NCI-H187 (cell line): ENCODE measurements at places on chromosomes 13 and 19.
A peak's percentile ranks its signal among the peaks of the same experiment; 100 is the strongest.

DNA sequence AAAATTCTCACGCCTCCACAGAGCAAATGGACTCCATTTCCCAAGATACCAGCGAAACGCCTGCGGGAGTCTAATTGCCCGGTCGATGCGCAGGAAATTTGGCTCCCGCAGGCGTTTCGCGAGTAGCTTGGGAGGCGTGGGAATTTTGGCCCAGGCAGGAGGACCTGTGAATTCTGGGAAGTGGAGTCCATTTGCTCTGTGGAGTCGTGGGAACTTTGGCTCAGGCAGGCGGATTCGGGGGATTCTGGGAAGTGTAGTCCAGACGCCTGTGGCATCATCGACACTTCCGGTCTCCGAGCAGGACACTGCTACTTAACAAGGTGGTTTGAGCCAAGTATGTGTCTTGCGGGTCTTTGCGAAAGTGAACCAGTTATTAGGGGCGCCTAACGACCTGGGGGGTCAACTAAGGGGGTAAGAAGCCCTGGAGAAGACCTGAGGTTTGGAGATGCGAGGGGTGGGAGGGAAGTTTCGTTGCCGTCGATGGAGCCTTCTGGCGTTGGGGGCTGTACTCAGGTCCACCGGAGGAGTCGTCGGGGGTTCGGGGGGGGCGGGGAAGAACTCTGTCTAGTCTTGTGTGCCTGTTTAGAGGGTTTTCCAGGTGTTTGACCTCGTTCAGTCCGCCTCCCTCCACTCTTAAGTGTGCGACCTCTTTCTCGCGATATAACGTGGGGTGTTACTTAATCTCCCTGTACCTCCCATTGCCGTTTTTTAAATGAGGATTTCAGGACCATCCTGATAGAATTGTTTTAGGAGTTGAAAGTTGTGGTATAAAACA lies at the start of gene ZNF155:
Gene ZNF155 (plus strand): TSS at position 277 of the 775 bp plus-strand sequence. CDS start 4,356 bp downstream, outside the sequence.
- peak; percentile 94 for DNase-seq

DNA sequence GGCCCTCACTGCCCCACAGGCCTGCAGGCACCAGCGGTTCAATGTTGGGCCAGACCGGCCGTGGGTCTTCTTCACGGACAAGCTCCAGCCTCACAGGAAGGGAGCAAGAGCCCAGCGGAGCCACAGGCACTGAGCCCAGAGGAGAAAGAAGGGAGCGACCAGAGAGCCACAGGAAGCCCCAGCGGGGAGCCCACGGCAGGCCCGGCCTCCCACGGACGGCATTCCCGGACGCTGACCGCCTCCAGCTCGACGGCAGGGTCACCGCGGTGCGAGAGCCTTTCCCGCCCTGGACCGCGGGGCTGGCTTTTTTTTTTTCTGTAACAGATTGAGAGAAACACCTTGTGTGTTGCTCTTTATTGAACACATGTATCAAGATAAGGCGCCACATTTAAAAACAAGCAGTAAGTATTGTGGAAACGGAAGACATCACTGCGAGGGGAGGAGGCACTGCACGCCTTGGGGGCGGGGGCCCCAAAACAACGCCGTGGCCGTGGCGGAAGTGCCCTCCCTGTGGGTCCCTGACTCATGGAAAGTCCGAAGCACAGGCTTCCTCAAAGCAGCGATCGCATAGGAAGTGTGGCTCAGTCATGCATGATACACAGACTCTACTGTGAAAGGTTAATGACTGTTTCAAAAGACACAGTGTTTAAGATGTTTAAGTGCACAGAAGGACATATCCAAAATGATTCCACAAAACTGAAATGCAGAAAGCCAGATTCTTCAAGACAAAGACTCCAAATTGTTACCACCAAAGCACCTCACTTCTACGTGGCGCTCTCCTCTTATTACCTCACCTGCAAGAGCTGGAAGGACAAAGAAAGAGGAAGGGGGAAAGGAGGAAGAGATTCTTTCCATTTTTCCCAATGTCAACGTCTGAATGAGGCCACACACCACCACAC lies 3.5 kb downstream of the RASA3 start:
- no peak for DNase-seq

- no peak for DNase-seq
Observed at GRCh38 chr13:35994131-35994966, 136.8 kb downstream of the DCLK1 start.

GRCh38 chr13:92512852-92513251 lies 713.8 kb upstream of the GPC6 start:
- DNase-seq, result no peak

DNA sequence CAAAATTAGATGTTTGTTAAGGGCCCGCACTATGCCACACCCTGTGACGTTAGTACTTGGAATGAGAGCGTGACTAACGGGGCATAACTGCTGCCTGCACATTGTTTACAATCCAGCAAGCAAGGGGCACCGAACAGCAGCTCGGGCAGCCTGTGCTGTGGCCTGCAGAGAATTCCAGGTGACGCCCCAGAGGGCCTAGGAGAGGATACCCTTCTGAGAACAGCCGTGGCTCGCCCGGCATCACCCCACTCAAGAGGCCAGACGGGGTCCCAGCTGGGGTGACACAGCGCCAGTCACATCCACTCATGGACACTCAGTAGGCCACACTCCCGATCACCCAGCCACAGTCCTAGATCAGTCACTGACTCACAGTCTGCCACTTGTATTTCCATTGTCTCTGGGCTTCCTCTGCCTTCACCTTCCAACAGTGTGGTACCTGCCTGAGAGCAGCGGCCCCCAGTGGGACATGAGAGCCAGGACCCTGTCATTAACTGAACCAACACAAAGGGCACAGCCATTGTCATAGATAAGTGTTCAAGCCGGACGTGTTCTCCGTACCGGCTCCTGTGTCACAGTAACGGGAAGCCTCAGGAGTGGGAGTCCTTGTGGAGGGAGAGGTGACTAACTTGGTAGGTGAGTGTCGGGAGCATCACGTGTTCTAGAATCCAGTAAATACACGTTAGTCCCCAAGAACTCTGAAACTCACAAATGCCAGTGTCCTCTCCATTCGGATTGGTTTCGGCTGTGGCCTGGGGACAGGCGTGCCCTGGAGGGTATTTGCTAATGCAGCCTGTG lies 7.5 kb downstream of the ZNF331 start:
- DNase-seq, result no peak

DNA sequence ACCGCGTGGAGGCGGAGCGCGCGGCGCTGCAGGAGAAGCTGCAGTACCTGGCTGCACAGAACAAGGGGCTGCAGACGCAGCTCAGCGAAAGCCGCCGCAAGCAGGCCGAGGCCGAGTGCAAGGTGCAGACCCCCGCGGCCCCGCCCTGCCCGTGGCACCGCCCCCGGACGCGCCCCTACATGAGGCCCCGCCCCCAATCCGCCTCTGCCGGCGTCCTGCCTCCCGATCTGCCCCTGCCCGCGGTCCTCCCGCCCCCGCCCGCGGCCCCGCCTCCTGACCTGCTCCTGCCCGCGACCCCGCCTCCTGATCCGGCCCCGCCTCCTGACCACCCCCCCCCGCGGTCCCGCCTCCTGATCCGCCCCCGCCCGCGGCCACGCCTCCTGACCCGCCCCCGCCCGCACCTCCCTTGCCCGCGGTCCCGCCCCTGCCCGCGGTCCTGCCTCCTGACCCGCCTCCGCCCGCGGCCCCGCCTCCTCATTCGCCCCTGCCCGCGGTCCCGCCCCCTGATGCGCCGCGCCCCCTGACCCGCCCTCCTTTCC lies 11.7 kb downstream of the PRR36 start:
- DNase-seq, result peak; percentile 63

DNA sequence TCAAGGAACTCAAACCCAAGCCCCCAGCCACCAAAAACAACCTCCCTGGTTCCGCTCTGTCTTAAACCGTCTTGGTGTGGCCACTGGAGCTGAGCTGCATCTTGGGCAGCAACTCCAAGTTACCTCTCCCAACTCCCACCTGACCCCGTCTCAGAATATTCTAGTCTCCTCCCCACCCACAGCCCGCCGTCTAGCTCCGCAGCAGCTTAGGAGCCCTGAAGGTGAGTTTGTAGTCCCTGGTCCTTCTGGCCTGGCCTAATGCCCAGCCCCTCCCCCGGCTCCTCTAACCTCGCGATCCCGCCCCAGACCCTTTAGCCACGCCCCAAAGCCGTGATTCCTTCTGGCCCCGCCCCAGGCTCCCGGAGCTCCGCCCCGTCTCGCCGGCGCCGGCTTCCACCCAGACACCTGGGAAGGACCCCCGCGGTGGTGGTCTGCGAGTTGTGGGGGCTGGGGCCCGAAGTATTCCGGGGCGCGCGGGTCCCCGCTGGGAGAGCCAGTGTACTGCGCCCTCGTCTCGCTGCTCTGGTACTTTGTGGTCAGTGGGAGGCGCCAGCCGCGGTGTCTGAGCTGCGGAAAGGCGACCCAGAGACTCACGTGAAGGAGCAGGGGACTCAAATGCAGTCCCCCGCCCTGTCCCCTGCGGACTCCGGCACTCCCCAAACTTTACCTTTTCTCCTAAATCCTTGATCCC lies 2.5 kb upstream of the LHB start:
- peak; percentile 50 for DNase-seq

DNA sequence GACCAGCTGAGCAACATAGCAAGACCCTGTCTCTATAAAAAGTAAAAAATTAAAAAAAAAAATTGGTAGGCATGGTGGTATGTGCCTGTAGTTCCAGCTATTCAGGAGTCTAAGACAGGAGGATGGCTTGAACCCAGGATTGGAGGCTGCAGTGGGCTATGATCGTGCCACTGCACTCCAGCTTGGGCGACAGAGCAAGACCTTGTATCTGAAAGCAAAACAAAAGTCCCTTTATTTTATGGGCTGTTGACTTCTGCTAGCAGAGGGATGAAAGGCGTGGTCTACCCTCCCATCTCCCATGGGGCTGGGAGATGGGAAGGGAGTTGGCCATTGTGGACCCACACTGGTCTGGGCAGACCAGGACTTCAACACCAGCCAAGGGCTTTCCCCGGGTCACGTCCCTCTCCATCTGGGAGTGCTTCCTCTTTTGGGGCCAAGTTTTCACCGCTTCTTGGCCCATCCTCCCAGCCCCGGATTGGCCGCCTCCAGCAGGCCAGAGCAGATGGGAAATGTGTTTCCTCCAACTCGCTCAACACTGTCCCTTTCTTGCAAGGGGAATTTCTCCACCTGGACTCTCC lies 2.2 kb upstream of the TNFSF9 start:
- DNase-seq, result no peak

DNA sequence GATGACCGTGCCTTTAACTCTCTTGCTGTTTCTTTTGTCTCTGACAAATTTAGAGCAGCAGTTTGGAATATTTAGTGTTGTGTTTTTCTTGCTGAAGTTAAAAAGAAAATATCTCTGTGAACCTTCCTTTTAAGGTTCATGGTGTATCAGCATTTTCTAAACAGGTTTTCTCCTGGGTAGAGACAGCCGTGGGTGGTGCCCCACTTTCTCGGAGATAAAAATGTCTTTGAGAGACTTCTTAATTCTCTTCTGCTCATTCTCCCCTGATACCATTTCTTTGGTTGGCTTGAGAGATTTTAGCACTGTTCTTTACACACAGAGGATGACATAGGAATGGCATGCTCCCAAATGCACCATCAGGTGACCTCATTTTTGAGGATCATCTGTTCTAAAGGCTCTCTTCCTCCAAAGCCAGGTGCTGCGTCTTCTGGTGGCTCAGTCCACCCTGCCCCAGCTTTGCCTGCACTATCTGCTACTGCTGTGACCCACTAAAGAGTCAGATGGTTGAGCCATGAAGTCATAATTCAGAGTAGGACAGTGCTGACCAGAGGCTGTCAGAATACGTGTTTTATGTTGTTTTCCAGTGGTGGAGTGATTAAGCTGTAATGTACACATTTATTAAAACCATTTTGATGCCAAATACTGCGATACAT lies 90.3 kb upstream of the SLC10A2 start:
- no peak for DNase-seq

DNA sequence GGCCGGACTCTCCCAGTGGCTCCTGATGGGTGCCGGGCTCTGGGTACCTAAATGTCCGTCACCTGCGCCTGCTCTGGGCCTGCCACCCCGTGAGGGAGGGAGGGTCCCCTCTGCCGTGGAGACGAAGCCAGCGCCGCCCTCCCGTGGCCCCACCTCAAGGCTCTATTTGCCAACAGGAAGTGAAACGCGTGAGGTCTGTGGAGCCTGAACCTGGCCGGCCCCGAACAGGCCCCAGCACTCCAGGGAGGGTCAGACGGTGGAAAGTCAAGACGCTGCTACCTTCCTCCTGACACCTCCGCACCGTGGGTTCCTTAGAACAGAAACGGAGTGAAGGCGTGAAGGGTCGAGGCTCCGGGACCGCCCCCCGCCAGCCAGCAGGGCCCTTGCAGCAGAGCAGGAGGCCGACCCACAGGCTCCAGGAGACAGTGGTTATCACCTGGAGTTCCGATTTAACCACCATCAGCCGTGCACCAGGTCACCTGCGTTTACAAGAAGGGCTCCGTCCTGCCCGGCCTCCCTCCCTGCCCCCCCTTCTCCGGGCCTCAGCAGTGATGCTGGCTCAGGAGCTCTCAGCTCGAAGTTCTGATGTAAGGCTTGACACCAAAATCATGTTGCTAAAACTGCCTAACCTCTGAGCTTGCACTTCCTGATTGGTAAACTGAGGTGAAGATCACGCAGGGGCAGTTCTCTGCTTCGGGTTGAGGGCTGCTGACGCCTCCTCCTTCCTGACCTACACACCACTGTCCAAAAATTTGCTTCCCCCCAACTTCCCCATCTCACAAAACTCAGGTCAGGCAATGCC lies 50.9 kb upstream of the C13orf46 start:
- no peak for DNase-seq

DNA sequence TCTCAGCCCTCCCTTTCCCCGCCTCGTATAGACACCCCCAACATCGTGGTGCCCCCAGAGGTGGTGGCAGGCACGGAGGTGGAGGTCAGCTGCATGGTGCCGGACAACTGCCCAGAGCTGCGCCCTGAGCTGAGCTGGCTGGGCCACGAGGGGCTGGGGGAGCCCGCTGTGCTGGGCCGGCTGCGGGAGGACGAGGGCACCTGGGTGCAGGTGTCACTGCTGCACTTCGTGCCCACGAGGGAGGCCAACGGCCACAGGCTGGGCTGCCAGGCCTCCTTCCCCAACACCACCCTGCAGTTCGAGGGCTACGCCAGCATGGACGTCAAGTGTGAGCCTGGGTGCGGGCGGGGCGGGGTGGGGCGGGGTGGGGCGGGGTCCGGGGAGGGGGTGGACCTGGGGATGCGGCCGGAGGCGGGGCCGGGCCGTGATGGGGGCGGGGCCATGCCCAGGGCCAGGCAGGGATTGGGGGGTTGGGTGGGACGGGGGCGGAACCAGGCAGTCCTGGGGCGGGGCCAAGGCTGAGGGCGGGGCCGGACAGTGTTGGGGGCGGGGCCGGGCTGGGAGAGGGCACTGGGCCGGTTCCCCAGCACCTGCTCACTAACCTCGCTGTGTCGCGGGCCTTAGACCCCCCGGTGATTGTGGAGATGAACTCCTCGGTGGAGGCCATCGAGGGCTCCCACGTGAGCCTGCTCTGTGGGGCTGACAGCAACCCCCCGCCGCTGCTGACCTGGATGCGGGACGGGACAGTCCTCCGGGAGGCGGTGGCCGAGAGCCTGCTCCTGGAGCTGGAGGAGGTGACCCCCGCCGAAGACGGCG lies 7.8 kb downstream of the MAG start:
- DNase-seq, result no peak

- DNase-seq, result no peak
Observed at GRCh38 chr13:99575376-99576120, 74.3 kb downstream of the TM9SF2 start.

DNA sequence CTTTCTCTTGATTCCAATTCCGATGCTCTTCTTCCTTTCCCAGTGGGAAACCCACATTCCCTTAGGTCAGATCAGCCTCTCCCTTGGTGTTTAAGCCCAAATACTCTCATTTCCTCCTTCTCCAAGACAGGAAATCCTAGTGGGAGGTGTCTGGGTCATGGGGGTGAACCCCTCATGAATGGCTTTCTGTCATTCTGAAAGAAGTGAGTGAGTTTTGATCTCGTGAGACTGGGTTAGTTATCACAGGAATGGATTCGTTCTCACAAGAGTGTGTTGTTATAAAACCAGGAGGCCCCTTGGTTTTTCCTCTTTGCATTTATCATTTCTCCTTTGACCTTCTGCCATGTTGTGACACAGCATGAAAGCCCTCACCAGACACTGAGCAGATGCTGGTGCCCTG lies 76.2 kb upstream of the MTIF3 start:
- no peak for DNase-seq
